Daoy (cell line): ENCODE measurements at places on chromosomes 7 and 10. TPM values are rescaled to one million over a fixed set of nuclear protein-coding genes. Genes with fewer than 3 reads are reported as not detected.

The GRM3 gene
- total RNA-seq, result not detected in 2 replicates

The NODAL gene
- not detected in 2 replicates for total RNA-seq

DNA sequence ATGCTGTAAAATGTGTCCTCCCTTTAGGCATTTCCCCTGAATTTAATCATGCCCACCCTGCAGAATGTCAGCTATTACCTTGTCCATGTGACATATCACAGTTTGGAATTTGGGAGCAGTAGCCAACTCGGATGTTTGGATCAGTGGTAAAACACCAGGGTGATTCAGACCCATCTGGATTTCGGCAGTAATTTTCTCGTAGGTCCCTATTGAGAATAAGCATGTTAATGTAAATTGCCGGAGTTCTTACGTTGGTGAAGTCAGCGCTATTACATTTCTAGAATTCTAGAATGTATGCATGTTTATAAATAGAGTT, 44.1 kb downstream of the HGF start:
- peak; percentile 84 for DNase-seq

The ACTL6B gene
- total RNA-seq, result not detected in 2 replicates

The ABCC2 gene
- total RNA-seq, result 0.80 and 1.9 TPM in 2 replicates

GRCh38 chr7:23333671-23334246, 34.6 kb downstream of the MALSU1 start:
- DNase-seq, result peak; percentile 92

DNA sequence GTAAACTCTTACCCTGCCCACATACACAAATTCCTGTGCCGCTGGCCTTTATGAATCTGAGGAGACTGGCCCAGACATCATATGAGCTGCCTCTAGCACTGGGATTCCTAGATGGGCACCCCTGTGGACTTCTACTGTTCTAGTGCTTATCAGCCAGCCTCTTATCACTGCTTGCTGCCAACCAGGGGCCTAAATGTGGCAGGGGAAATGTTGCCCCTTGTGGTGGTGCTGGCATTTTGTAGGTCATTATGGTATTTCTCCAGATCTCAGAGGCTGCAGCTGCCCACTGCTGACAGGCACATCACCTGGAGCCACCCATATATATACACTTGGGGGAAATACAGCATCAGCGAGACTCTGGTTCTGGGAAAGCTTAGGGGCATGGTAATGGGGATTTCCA, 5.4 kb downstream of the SFR1 start:
- peak; percentile 17 for DNase-seq

- DNase-seq, result no peak
Measured at GRCh38 chr7:84081973-84082522, 112.5 kb downstream of the SEMA3A start.

The LLCFC1 gene
- total RNA-seq, result not detected in 2 replicates

DNA sequence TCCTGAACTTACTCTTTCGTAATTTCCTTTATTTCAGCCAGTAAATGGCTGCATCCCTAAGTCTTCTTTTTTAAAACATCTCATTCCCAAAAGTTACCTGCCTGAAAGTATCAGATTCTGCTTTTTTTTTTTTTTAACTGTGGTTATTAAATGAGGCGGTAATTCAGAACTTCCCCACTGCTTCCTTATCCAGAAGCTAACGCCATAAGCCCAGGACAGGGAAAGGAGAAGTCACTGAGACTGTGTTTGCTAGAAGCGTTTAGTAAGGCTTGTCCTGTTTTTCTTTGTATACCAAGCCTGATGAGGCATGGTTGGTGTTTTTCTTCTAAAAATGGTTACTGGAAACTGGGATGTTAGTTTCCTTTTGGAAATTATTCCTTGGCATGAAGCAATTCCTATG, 197.8 kb downstream of the CELF2 start:
- DNase-seq, result no peak
